ENCODE measurements at places on chromosomes 4 and X.

DNA sequence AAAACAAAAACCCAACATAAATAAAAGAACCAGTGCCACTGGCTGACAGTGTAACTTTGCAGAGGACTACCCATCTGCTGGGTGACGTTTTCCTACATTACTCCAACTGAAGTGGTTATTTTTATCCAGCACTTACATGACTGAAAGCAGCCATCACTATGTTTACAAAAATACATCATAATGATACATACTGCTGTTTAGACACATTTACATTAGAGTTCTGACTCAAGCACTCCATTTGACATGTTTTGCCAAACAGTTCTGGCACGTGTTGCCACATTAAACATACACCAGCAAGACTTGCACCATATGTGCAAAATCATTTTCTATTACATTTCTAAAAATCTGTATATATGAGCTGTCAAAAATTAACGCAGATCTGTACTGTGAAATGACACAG lies 39.6 kb downstream of the BEND4 start:
- DNase-seq, result no peak

- DNase-seq, result no peak
Observed at GRCh38 chr4:8671712-8672290, 79.2 kb downstream of the CPZ start.

GRCh38 chr4:110198435-110199416 lies at the start of gene ELOVL6:
Gene ELOVL6, minus strand, starts transcription at chr4:110198615. Its CDS starts 280 bp downstream, at chr4:110198335.
- peak; percentile 16 for DNase-seq

GRCh38 chr4:113384600-113384999 lies 335.1 kb downstream of the ANK2 start:
- DNase-seq, result no peak

- DNase-seq, result no peak
Observed at GRCh38 chr4:169663831-169664230, 43.5 kb downstream of the CLCN3 start.

DNA sequence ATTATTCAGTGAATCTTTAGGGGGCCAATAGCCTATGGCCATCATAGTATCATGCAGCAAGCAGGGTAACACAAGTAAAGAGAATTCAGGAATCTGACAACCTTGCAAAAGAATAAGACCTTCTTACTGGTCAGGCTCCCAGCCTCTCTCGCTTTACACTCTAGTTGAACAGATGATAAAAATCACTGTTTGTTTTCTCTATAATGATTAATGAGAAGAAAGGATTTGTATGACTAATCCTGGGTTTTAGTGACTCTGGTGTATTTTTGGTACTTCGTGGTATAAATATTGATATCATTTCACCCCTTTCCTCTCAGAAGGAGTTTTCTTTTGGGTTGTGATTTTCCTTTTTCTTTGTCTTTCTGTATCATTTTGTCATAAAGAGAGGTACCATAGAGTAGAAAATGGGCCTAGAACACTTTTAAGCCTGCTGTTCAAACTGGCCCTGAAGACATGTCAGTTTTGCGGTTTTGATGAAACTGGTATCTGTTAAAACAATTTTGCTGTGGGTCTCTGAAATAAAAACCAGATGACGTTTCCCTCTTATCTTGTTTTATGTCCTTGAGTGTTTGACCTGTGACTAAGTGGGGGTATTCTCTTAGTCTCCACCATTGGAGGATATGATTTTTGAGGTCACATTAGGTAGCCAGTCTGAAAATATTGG lies 294.9 kb upstream of the TBX22 start:
- no peak for DNase-seq

DNA sequence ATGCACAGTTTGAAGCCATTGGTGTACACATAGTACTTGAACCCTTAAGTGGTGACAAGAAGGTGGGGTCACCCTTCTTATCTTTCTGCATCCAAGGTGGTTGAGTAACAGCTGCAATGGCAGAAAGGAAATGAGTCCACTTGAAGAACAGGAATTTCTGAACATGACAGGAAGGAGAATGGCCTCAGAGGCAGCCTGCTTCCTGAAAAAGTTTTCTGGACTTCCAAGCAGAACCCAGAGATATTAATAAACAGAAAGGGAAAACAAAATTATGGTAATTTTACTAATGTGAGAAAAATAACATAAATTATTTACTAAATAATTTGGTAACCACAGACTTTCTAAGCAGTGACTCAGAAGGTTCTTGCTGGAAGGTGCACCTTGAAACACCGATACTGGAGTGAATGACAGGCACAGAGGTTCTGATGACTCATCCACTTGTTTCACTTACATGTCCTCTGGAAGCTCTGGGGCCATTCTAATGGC lies 119.9 kb upstream of the HS3ST1 start:
- no peak for DNase-seq

- DNase-seq, result no peak
Observed at GRCh38 chr4:69642961-69643360, 3.5 kb upstream of the UGT2A2 start.

DNA sequence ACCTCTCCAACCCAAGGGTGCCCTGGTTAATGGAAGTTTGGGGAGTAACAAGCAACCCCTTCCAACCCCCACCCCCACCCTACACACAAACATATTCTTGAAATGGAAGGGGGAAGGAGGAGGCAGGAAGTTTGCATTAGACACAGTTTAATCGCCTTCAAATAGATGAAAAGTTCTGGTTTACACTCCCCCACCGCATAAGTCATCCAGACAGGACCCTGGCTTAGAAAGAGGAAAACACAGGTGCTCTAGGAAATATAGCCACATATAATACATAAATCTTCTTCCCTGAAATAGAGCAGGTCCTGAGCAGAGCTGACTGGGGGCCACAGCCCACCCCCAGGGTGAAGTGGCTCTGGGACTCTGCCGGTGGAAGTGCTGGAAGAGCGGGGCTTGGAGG lies 25.1 kb downstream of the SASH3 start:
- no peak for DNase-seq

- DNase-seq, result no peak
Observed at GRCh38 chrX:69319376-69319775, 154.1 kb upstream of the PJA1 start.

DNA sequence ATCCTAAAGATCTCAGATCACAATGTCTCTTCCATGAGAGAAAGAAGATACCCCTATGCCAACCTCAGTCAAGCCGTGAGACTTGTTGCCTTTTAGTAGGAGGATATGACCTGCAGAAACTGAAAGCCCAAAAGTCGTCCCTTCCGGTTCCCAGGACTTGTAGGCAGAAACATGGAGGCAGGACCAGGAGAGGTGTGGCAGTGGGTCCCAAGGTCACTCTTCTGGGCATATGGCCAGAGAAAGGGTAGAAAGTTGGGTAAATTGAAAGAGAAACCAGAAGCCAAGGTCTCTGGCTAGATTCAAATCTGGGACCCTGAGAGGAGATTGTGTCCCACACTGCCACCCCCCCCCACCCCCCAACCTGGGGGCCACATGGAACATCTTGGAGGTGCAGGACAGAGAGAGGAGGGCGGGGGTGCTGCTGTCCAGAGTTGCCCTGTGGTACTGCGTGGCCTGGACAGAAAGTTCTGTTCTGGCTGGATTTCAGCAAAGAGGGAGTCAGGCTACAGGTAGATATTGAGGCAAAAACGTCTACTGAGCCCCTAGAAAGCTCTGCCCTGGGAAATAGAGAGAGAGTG lies 55.4 kb downstream of the DDX3X start:
- no peak for DNase-seq

DNA sequence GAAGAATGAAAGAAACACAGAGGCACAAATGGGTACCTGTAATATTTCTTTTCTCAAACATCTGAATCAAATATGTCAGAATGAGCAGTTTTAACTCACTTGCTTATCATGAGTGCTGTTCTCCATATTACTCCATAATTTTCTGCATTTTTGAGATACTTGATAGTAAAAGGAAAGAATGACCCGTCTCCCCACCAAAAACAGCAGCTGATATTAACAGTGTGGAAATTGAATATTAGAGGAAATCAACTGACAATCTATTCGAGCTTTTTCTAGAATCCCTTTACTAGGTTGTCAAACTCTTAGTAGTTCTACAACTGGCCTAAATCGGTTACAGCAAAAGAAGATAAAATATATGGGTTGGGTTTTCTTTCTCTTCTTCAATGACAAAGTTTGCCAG lies 49.9 kb upstream of the HELT start:
- no peak for DNase-seq

DNA sequence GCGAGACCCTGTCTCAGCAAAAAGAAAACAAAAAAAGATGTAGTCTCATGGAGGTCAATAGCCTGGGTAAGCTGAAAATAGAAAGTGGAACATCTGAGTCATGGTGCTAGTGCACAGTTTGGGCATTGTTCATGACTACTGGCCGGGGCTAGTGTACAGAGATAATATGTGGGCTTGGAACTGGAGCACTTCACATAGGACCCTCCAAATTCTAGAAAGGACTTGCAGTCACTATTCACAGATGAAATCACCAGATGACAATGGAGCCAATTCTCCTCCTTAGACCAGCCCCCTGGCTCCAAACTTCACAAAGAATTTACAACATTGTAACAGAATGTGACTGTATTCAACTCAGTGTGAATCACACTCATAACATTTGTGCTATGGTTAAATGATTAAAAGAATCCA lies 367.8 kb upstream of the SLC7A11 start:
- DNase-seq, result no peak

GRCh38 chr4:41454423-41454822 lies 83.5 kb upstream of the LIMCH1 start:
- DNase-seq, result no peak

DNA sequence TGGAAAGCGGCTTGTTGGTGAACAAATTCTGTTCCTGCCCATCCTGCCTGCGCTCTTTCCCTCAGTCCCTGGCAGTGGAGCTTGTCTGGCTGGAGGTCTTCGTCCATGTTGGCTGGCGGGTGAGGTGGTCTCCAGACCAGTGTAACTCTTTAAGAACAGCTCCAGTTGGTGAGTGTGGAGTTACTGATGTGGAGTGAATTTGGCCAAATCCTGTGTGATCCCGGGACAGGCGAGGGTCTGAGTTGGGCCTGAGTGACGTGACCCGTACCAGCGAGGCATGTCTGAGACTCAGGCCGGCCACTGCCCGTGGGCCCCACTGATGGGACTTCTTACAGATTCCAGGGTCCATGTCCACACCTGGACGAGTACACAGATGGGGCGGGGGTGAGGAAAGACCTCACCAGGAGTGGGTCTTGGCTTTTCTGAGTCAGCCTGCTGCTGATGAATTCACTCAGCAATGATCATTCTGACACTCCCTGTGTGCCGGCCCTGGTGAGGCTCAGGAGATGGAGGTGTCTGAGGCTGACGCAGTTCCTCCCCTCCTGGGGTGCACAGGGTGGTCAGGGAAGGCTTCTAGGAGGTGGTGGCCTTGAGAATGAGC lies 45.5 kb downstream of the PSAPL1 start:
- DNase-seq, result no peak

DNA sequence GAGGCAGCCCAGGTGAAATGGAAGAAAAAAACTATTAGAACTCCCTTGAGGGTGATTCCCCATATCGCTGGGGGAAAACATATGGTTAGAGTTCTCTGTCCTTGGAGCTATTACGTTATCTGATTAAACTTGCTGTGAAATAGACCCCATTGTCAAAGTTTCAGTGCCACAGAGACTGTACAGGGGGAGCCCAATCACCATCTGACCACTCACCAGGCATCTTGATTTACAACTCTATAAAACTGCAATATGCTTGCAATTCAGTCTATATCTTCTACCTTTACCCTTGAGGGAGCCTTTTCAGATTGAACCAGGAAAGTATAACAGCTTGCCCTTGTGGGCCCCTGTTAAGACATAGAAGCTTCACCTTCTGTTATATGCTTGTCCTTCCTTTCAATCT lies 18.2 kb downstream of the TMEM255A start:
- DNase-seq, result no peak

Data from activated CD4-positive, alpha-beta T cell treated with anti-CD3 and anti-CD28 coated beads for 4 hours (primary cell).